Pulmonary artery endothelial cell (primary cell): ENCODE measurements at places on chromosomes 13 and 19. TPM values are rescaled to one million over a fixed set of nuclear protein-coding genes. Genes with fewer than 3 reads are reported as not detected.

Gene LHB
- 0.26 TPM in 1 of 2 replicates, not detected in the other for total RNA-seq

Gene ZNF17
- 10.0 and 10.1 TPM in 2 replicates for total RNA-seq

DNA sequence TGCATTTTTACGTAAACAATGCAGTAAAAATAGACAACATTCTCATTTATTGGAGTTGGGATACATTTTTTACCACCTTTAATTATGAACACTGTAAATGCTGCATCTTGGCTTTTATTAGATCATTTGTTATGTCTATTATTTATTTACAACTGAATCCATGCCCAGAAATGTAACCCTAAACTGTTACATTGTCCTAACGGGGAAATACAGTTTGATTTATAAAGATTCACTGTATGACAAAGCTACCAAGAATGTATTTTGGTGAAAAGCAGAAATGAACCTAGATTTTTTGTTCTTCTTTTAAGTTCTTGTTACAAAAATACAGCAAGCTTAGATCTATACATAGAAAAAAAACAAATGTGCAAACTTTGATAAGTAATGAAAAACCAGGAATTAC is 1.1 kb downstream of the METTL21C start:
- DNase-seq = no peak

Gene PRRG2
- 3.1 and 4.1 TPM in 2 replicates for total RNA-seq
